Cardiac septum (tissue), 1 donor: ENCODE measurements at places on chromosomes 7 and 10. TPM values are rescaled to one million over a fixed set of nuclear protein-coding genes. Genes with fewer than 3 reads are reported as not detected.

GRCh38 chr7:100486753-100487446 is 3.2 kb downstream of the NYAP1 start:
- DNase-seq = no peak

The AUTS2 gene
- total RNA-seq = 10.3 TPM

GRCh38 chr7:147523056-147523455 is 1067.5 kb upstream of the C7orf33 start:
- DNase-seq = no peak

DNA sequence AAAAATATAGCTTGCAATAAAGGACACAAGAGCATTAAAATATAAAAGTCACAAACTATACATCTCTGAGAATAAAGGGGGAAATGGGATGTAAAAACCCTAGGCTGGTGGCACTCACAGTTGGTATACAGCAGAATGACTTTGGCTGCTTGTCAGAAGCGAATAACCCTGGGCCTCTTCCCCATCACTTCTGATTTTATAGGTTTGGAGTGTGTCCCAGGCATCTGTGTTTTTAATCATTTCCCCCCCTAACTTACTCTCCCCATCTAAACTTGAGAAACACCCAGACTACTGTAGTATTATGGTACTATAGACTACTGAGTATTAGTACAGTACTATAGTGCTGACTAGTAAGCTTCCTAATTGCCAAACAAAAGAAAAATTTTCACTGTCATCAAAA is 1.8 kb upstream of the RPA3 start:
- DNase-seq = no peak

GRCh38 chr10:122344741-122345258 is 29.7 kb upstream of the PLEKHA1 start:
- no peak for DNase-seq

- no peak for DNase-seq
Observed at GRCh38 chr10:60760711-60761210, 17.5 kb upstream of the CDK1 start.

The SEMA3C gene
- total RNA-seq = 60.8 TPM

GRCh38 chr7:157150882-157151281 is 12.2 kb downstream of the UBE3C start:
- no peak for DNase-seq

DNA sequence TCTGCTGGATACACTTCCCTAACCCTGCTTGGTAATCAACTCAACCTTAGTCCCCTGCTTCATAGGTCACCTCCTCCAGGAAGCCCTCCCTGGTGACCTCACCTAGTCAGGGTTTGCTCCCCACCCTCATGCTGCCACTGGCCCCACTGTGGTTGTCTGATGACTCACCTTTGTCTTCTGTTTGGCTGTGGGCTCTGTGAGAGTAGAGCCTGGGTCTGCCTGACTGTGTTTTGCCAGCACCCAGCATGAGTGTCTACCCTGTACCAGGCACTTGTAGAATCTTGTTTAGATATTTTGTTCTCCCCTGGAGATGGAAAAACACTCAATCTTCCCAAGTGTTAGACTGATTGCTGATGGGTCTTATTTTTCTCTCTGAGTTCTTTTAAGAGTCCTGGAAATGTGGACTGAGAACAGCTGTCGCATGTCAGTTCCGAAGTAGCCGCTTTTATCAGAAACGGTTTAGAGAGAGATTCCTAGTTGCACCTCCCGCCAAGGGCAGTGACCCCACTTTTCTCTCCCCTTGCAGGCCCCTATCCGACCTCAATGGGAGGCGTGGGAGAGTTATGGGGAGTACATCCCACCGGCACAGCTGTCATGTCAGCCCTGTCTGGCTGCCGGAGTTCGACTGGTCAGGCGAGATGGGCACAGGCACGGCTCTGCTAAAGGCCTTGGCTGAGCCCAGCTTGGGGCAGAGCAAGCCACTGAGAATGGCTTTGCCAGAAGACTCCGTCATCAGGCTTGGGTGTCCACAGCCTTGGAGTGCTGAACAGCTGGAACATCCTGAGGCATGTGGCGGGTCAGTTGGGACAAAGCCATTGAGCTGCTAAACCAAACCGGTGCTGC is 134.3 kb downstream of the GRK5 start:
- DNase-seq = no peak

DNA sequence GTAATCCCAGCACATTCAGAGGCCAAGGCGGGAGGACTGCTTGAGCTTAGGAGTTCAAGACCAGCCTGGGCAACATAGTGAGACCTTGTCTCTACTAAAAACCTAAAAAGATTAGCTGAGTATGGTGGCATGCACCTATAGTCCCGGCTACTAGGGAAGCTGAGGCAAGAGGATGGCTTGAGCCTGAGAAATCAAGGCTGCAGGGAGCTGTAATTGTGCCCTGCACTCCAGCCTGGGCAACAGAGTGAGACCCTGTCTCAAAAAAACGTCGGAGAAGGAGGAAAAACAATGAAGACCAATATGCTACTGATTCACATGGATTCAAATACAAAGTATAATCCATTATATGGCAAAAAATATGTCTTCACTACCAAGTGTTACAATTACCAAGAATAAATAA is 13.6 kb downstream of the ZC3HAV1L start:
- DNase-seq = no peak

The FBXO24 gene
- total RNA-seq = 0.40 TPM

The AP3M1 gene
- total RNA-seq = 30.8 TPM

- no peak for DNase-seq
Observed at GRCh38 chr7:34849163-34849960, 187.9 kb downstream of the DPY19L1 start.

The LRMDA gene
- 4.5 TPM for total RNA-seq

The LGI1 gene
- not detected for total RNA-seq

The RGR gene
- total RNA-seq = not detected

The TAC1 gene
- not detected for total RNA-seq

The MYH16 gene
- total RNA-seq = not detected

DNA sequence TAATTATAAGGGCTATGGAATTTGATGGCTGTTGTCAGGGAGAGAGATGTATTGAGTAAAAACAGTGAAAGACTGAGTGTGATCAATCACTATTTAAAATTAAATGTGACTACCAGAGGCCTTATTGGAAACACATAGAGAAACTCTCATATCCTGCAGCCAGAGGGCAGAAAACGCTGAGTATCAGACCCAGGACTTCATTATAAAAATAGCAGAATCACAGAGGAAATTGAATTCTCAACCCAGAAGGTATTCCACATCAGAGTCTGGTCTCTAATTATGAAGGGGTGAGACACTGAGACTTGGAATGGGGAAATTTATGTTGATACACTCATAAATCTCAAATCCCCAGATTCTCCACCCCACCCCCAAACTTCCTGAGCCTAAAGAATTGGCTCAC is 69.5 kb upstream of the IL6 start:
- DNase-seq = no peak

GRCh38 chr10:110637558-110638053 is 6.5 kb upstream of the RBM20 start:
- DNase-seq = no peak

- peak; percentile 53 for DNase-seq
Observed at GRCh38 chr10:86344714-86345161, 21.9 kb downstream of the GRID1 start.

DNA sequence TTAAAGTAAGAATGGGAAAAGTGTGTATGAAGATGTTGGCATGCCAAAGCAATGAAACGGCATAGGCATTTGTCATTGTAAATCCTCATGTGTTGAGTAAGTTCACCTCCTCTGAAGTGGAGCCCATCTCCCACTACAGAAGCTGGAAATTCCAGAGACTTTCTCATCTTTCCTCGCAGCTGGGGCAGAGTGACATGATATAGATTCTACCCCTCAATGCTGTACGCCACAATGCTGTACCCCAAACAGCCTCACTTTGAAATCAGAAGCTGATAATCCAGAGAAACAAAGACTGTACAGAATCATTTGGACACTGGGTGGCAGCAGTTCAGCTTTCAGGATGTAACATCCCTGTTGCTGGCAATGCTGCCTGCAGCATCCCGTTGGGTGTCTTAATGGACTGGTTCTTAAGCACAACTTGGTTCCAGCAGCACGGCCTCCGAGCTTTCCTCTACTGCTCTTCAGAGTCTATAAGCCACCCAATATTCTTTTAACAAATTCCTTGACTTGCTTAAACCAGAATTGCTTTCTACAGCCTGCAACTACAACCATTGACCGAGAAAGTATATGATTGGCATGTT is 18.8 kb downstream of the ZC3HAV1L start:
- no peak for DNase-seq

The BAIAP2L1 gene
- 1.9 TPM for total RNA-seq

DNA sequence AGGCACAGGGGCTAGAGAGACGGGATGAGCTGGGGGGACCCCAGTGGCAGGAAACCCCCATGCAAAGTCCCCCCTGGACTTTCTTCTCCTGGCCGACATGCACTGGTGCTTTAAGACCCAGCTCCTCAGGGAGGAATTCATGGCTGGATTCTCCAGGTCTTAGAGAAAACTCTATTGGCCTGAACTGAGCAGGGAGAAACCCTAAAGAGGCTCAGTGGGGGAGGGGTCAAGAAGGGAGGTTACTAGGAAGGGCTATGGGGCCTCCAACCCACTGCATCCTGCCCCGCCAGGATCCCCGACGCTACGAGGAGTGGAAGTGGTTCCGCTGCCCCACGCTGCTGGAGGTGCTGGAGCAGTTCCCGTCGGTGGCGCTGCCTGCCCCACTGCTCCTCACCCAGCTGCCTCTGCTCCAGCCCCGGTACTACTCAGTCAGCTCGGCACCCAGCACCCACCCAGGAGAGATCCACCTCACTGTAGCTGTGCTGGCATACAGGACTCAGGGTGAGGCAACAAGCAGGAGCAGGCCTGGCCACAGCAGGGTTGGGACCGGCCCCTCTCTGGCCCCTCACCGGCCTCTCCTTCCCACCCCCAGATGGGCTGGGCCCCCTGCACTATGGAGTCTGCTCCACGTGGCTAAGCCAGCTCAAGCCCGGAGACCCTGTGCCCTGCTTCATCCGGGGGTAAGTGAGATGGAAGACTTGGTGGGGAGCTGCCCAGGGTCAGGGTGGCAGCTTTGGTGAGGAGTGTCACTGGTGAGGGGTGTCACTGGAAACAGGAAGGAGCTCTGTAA is 13.8 kb downstream of the ATG9B start:
- DNase-seq = no peak

GRCh38 chr7:71706597-71706975 is 574.6 kb downstream of the GALNT17 start:
- no peak for DNase-seq

DNA sequence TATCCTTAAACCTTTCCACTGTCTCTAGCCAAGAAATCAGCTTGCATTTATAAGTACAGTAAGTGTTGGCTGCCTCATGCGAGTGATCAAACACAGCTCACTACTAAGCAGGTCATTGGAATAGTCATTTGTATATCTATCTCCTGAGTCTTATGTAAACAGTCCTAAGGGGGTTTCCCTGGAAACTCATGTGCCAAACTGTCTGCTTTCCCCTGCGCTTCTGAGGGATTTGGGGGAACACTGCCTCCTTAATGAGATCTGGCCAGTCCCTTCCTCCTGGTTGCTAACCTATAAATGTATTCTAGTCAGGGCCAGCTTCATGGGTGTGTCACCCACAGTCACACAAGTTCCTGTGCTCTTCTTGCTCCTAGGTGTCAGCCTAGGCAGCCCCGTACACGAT is 133.1 kb downstream of the CD36 start:
- DNase-seq = no peak

DNA sequence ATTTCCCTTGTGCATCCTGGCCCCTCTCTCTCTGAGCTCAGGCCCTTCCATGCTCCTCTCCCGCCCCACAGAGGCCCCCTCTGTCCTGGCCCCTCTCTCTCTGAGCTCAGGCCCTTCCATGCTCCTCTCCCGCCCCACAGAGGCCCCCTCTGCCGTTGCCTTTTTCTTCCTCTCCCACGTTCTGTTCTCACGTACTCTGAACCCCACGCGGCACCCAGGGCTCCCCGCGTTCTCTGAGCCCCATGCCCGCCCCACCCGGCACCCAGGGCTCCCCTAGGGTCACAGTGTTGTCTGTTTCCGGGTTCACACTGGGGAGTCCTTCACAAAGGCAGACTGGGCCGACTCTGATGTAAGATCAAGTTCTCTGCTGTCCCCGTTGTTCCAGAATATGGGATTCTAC is 336.8 kb downstream of the DNAJB6 start:
- DNase-seq = peak; percentile 59

- no peak for DNase-seq
Observed at GRCh38 chr7:142745091-142745635, 4.1 kb upstream of the PRSS1 start.

The HMX2 gene
- total RNA-seq = not detected

DNA sequence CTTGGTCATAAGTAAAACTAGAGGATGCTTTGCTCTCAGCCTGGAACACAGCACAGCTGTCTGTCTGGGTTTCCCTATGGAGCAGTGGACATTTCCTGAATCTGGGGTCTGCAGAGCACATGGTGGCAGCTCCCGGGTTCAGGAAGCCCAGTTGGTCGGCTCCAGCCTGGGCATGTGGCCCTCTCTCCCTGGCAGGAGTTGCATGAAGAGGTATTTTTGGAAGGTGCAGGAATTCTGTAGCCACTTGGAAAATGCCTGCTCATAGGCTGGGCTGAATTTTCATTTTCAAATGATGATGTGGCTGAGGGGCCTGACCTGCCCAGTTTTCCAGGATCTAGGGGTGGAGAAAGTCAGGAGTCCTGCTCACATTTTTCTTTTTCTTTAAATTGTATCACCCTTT is 6.7 kb upstream of the TPST1 start:
- DNase-seq = peak; percentile 63

DNA sequence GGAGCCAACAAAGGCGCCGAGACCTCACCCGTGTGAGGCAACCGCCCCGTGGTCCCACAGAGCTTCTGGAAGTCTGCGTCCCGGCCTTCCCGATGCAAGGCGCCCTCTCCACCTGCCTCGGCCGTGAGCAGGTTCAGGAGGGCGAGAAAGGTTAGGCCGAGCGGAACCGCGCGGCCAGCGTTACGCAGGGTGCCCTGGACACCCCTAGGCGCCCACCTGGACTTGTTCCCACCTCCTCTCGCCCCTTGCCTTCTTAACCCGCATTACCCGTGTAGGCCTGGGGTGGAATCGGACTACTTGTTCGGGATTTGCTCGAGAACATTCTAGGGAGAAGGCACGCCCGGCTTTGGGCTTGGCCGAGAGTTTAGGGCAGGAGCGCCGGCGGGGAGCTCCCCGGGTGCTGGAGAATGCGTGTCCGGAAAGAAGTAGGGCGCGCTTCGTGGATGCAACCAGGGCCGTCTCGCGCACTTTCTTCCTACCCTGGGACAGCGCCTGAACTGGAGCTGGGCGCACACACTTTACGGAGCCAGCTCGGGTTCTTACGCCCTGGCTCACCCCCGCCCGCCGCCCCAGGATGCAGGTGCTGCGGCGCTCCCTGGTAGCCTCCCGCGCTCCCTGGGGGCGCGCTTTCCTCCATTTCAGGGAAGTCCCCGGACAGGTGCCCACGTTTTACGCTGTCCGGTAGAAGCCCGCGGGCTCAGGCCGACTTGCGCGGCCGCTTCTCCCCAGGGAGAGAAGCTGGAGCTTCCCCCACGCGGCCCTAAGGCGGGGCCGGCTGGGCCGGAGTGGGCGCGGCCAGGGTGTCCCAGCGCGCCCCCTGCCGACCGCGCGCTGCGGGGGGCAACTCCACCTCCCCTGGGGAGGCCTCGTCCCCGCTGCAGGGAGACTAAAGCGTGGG is 74.5 kb downstream of the INSIG1 start:
- peak; percentile 70 for DNase-seq

The SYT15B gene
- 4.6 TPM for total RNA-seq

GRCh38 chr10:124374535-124375352 is 44.0 kb downstream of the OAT start:
- DNase-seq = no peak

The MNX1 gene
- total RNA-seq = not detected

- DNase-seq = no peak
Observed at GRCh38 chr10:119177708-119178371, 772 bp downstream of the PRDX3 start.
